ENCODE measurements at places on chromosomes 6 and 20.
A peak's percentile ranks its signal among the peaks of the same experiment; 100 is the strongest.

DNA sequence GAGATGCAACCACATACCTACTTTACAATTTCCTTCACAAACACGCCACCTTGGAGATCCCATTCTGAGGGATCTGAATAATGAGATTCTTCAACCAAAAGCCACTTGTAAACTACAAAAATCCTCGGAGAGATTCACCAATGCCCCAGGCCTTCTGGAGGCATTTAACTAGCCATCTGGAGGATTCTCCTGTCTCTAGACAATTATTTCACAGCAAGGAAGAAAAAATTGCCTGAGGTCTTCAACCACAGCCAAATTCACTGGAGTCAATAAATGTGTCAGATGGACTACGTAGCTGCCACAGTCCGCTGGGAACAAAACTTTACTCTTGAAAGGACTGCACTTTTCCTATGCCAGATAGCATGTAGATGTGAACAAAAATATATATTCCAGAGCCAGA lies 19.0 kb upstream of the DCDC2 start:
- DNase-seq, result no peak

DNA sequence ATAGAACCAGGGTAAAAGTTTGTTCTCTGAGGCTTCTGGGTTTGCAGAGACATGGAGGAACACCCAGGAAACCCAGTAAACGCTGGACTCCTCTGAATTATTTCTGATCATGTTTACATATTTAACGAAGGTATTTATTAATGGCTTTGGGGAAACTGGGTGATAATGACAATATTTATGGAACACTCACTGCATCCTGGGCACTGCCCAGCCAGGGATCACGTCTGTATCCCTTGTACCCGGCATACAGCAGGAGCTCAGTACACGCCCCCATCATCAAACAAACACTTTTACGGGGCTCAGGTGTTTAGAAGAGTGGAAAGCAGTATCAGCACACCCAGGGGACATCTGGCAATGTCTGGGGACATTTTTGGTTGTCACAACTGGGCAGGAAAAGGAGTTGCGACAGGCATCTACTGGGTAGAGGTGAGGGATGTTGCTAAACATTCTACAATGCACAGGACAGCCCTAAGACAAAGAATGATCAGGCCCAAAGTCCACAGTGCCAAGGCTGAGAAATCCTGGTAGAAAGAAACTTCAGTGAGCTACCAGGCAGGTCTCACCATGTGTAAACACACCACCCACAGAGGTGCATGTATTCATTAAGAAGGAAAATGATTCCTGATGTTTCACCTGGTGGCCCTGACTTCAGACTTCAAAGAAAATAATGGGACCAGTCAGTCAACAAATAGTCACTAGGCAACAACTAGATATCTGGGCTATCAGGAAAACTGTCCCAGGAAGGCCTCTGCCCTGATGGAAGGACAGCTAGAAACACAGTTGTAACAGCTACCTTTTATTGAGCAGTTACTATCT lies 35.3 kb downstream of the ZMYND8 start:
- no peak for DNase-seq

DNA sequence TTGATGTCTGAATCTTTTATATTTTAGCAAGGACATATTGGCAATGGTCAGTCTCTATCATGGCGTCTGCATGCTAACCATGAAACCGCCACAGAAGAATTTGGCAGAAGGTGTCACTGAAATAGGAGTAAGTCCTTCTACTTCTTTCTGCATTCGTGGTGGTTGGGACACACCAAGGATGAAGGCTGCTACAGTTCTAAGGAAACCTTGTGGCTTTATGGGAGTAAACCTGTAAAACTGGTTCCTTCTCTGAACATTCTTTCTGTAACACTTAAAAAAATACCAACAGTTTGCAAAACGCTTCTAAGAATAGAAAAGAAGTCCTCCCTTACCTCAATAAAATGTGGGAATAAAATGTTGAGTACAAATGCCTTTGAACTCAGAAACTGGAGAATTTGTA lies 195.3 kb downstream of the SLC24A3 start:
- no peak for DNase-seq

GRCh38 chr6:158554611-158555361 lies 5.1 kb upstream of the TMEM181 start:
- no peak for DNase-seq

DNA sequence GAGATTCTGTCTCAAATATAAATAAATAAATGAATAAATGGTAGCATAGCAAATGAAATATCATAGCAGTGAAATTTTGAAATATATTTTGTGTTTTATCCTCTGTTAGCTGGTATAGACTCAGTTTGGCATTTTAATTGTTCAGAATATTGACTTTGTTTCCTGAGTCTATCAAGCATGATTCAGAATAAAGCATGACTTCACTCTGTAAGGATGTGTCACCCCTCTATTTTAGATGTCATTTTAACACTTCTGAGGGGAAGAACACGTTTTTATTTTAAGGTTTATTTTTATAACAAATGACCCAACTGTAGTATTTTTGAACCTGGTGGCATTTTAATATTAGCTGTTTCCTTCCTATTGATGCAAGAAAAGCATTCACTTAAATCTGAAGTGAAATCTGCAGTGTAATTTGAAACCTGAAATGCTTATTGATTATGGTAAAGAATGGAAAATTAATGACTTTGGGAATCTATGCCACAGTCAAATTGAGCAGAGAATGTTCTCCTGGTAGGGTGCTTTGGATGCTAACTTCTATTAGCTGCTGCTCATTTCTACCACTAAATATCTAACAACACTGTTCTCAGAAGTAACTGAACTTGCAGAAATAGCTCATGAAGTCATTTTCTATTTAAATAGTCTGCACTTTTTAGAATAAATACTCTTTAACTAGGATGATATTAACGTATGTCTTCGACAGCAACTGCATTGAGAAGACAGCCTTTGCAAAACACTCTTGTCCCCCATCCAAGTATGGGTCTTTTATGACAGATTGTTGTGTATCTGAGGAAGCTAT lies 114.2 kb downstream of the SOX4 start:
- DNase-seq, result no peak

- no peak for DNase-seq
These were observed 1.6 kb downstream of the TBC1D20 start for GRCh38 chr20:460707-461106.

GRCh38 chr6:13116155-13116554 lies 212.2 kb downstream of the TBC1D7 start:
- no peak for DNase-seq

DNA sequence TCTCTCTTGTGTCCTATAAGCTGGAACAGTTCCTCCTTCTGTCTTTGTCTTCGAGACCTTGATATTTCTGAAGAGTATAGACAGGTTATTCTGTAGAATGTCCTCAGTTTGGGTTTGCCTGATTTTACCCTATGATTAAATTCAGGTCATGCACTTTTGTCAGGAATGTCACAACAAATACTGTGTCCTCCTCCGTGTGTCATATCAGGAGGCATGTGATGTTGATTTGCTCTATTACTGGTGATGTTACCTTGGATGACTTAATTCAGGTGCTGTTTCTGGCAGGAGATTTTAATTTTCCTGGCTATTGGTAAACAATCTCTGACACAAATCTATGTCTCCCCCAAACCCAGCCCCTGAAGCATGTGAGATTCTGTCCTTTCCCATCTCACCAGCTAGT lies 33.3 kb upstream of the CHMP4B start:
- DNase-seq, result no peak

GRCh38 chr6:431504-431903 lies 40.0 kb downstream of the IRF4 start:
- DNase-seq, result no peak

- no peak for DNase-seq
These were observed 44.7 kb downstream of the MCUR1 start for GRCh38 chr6:13769655-13770053.

GRCh38 chr6:53524455-53524815 lies 20.5 kb downstream of the GCLC start:
- DNase-seq, result no peak

- peak; percentile 89 for DNase-seq
These were observed 45.3 kb upstream of the PRELID3B start for GRCh38 chr20:59087829-59088433.

GRCh38 chr6:79065232-79065631 lies 12.8 kb downstream of the PHIP start:
- no peak for DNase-seq

GRCh38 chr6:74578339-74578738 lies 627.5 kb downstream of the COL12A1 start:
- DNase-seq, result no peak

GRCh38 chr6:157570104-157570503 lies 189.1 kb downstream of the ZDHHC14 start:
- DNase-seq, result no peak

GRCh38 chr6:149940672-149940982 lies 1.2 kb upstream of the ULBP2 start:
- no peak for DNase-seq

DNA sequence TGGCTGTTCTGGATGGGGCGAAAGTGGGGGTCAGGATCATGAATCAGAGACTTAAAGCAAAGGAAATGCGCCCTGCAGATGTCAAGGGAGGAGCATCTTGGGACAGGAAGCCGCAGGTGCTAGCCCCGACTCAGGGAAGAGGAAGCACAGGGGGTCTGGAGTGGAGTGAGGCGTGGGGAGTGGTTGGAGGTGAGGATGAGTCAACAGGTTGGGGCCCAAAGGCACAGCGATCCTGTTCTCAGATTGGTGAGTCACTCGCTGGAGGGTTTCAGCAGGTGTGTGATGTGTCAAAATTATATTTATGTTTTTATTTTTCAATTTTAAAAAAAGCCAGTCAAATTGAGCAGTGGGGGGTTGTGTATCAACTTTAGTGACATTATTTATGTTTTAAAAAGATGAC lies 19.0 kb downstream of the PACSIN1 start:
- DNase-seq, result no peak

GRCh38 chr20:11972478-11972877 lies 54.8 kb downstream of the BTBD3 start:
- DNase-seq, result no peak

GRCh38 chr6:54856129-54856528 lies 9.6 kb downstream of the FAM83B start:
- DNase-seq, result no peak

- no peak for DNase-seq
These were observed 2.1 kb upstream of the CDKN1A start for GRCh38 chr6:36676141-36677058.

DNA sequence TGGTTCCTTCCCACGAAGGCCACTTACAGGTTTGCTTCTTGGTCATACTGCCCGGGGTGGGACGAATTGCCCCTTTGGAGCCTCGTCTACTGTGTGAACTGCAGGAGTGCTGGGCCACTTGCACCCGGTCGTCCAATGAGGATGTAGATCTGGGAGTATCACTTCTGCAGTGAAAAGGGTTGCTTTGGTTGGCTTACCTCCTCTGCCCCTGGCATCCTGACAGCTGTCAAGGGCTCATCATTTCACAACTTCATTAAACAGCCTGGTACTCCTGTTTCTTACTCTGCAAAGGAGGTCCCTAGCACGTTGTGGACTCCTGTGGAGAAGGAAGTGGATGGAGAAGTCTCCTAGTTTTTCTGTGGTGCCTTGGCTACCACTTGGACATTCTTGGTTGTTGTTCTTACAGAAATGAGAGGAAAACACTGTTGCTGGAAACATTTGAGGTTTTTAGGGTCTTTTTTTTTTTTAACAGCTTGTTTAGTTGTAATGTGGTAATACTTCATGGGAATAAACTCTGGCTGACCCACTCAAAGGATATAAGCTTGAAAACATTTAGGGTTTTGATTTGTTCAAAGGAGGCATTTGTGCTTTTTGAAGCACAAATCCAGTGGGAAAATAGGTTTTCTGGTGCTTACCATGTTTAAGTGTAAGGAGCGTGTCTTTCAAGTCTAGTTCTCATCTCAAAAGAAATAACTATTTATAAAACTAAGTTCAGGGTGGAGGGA lies 60.7 kb downstream of the AKAP12 start:
- DNase-seq, result no peak

DNA sequence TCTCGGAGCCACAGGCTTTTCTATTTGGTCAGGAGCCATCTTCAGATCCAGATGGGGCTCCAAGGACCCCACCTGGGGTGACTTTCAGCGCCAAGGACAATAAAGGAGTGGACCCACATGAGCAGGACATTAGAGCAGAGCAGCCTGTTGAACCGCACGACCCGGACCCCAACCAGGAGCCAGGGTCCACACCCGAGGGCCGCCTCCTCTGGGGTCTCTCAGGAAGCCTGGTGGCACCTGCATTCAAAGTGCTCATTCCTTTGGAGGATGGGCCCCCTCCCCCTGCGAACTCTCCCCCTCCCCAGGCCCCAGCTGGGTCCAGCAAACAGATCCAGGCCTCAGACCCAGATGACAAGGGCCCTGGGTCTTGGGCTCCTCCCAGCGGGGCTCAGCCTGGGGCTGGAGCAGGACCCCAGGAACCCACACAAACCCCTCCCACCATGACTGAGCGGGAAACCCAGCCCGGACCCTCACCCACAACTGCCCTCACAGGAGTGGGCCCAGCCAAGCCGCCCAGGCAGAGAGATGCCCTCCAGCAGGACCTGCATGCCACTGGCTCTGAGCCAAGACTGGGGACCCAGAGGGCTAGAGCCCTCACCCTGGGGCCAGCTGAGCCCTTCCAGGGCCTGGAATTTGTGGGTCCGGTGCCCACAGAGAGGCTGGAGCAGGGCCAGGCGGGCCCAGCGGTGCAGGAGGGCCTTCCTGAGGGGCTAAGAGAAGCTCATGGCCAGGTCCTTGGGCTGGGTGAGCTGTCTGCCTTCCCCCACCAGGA lies 23.9 kb downstream of the RAB44 start:
- DNase-seq, result no peak

- DNase-seq, result no peak
These were observed 258.8 kb downstream of the ARHGAP18 start for GRCh38 chr6:129451187-129451586.

DNA sequence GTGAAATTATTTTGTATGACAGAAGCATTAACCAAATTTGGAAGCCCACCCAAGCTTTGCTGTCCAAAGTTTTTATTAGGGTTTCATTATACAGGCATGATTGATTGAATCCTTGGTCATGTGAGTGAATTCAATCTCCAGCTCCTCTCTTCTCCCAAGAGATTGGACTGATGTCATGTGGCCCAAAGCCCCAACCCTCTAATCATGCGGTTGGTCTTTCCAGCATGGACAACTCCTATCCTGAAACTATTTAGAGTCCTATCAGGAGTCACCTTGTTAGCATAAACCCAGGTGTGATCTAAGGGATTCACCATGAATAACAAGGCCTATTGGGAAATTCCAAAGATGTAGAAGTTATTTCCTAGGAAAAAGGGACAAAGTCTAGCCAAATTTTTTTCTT lies 10.6 kb downstream of the POLR3F start:
- DNase-seq, result no peak

- DNase-seq, result peak; percentile 93
These were observed 699 bp upstream of the HSPA1B start for GRCh38 chr6:31826793-31827285.

GRCh38 chr6:71478834-71479541 lies 190.4 kb downstream of the OGFRL1 start:
- DNase-seq, result no peak

- DNase-seq, result no peak
These were observed 36.7 kb upstream of the TMEM14A start for GRCh38 chr6:52634211-52634610.

GRCh38 chr6:150934380-150934779 lies 68.9 kb downstream of the MTHFD1L start:
- DNase-seq, result no peak

DNA sequence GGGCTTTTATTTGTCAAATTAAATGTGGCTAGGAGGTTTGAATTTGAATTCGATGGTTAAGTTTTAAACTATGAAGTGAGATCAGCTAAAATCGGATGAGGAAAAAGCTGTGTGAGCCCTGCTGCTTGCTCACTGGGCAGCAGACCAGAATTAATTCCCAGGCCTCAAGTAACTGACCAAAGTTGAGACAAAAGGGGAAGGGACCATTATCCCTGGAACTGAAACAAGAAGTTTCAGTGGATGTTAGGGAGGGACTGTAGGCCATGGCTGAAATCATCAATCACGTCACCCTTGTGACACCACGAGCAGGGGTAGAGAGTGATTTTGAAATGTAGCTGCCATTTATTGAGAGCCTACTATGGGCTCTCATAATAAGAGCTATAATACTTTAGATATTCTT lies 7.0 kb upstream of the PRSS35 start:
- DNase-seq, result no peak
